Renal pelvis (tissue), 12 donors: ENCODE measurements at places on chromosomes 16 and 17. TPM values are rescaled to one million over a fixed set of nuclear protein-coding genes. Genes with fewer than 3 reads are reported as not detected.

The KRT33B gene
- not detected for polyA plus RNA-seq

The MYCBPAP gene
- polyA plus RNA-seq = 2.3 TPM

The KRT32 gene
- polyA plus RNA-seq = not detected

DNA sequence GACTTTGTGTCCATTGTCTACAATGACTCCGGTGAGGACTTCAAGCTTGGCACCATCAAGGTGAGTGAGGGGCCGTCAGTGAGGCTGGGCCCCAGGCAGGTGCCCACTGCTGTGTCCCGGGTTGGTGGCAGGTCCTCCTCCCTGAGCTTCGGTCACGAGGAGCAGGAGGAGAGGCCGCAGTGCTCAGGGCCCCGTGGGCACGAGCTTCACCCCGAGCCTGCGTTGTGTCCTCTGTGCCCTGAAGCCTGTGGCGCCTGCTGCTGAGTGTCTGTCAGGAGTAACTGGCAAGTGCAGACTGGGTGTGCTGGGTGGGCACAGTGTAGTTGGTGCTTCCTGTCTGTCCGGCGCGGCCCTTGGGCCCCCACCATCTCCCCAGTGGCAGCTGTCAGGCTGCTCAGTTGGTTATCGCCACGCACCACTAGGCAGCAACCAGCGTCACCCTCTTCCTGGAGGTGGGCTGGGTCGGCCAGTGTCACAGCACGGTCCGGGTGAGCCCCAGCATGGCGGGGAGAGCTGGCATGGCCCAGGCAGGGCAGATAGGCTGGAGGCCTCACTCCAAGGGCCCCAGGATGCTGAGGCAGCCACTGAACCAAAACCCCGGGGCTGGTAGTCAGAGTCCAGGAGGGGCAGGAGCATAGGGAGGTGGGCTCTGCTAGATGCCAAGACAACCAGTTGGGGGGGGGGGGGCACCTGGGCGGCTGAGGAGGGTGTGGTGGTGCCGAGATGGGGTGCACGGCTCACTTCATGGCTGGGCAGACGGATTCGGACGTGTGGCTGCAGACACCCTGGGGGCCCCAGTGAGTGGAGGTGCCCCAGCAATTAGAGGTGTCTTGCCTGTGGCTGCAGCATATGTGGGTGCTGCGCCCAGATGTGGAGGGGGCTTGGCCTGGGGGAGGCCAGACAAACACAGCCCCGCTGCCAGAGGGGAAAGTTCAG, 39.3 kb downstream of the TSC2 start:
- DNase-seq = no peak

- no peak for DNase-seq
These were observed 8.6 kb downstream of the GNA13 start for GRCh38 chr17:65047941-65048340.

GRCh38 chr17:7439462-7440112, at the start of gene FGF11:
TSS of gene FGF11 (plus strand) at chr17:7439512. CDS start at chr17:7439621, 109 bp downstream.
- no peak for DNase-seq

- no peak for DNase-seq
These were observed 26.0 kb downstream of the KLHDC4 start for GRCh38 chr16:87739801-87740200.

DNA sequence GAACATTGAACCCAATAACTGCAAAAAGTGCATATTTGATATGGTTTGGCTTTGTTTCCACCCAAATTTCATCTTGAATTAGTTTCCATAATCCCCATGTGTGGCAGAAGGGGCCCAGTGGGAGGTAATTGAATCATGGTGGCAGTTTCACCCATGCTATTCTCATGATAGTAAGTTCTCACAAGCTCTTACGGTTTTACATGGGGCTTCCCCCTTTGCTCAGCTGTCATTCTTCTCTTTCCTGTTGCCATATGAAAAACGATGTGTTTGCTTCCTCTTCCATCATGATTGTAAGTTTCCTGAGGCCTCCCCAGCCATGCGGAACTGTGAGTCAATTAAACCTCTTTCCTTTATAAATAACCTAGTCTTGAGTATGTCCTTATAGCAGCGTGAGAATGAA, 127.6 kb downstream of the CHD9NB start:
- no peak for DNase-seq

DNA sequence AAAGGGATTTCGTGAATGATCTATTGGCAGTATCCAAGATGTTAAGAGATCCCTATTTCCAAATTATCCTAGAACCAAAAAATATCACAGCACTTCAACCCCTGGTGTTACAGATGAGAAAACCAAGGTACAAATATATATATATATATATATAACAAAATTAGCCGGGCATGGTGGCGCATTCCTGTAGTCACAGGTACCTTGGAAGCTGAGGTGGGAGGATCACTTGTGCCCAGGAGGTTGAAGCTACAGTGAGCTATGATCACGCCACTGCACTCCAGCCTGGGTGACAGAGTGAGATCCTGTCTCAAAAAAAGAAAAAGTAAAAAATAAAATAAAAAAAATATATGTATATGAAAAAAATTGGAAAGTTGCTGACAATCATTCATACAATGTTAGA, 637 bp upstream of the CLN3 start:
- DNase-seq = no peak

- DNase-seq = no peak
These were observed 169.2 kb downstream of the HAPSTR1 start for GRCh38 chr16:9260666-9261065.

DNA sequence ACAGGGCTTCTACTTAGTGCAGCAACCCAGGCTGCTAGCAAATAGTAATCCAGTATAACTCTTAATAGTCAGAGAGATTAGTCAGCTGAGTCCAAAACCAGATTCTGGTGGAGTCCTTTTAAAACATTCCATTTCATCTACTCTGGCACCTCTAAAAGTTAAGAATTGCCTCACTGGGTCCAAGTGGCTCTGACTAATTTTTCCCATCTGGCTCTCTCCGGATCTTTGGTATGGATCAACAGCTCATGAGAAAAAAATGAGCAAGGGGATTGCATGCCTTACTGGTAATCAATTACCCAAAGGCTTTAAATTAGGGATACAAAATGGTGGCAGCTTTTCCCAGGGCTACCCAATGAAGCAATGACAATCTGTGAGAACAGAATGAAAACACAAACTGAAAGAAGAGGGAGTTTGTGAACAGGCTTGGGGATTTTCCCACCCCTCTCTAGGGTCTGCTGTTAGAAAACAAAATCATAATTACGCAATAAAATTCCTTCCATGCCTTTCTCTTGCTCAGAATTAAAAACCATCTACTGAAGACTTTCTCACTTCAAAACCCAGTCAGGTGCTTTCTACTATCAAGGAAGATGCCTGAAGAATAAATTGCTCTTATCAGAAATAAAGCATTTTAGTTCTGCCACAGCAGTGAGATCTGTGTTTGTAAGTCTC, 84.6 kb upstream of the PMFBP1 start:
- DNase-seq = no peak

DNA sequence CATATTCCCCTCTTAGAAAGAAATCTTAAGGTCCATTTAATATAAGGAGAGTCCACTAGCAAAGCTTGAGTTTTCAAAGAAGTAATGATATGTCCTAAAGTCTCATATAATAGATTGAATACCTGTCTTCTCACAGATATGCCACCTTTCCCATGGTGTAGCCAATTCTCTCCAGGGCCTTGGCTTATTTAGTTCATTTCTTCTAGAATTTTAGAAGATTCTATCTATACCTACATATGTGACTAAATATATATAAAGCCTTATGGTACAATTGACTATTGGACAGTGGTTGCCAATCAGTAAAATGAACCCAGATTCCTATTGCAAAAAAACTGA, 370.7 kb upstream of the MAF start:
- no peak for DNase-seq

DNA sequence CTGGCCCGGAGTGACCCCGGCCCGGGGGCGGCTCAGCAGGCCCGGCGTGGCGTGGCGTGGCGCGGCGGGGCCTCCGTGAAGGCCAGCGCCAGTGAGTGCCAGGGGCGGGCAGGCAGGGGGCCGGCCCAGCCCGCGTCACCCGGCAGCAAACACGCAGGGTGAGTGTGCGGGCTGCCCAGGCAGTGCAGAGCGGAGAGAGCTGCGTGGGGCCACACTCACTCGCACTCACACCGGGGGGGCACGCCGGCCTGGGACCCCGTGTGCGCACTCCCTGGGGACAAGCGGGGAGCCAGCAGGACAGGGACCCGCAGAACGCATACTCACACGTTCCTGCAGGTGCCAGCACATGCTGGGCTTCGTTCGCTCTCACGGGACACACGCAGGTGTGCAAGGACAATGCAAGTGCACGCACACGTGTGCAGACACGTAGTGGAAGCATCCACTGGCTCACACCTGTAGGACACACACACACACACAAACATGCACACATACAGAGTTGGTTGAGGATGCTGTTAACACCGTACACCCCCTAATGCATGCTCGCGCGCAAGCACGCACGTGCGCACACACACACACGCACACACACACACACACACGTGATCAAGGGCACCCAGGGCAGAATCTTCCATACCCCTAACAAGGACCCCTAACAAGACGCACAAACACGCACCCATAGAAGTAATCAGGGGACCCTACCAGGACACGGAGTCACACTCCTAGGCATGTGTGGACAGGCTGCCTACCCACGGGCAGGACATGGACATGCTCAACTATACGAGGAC, 7.7 kb downstream of the USP6 start:
- DNase-seq = no peak

DNA sequence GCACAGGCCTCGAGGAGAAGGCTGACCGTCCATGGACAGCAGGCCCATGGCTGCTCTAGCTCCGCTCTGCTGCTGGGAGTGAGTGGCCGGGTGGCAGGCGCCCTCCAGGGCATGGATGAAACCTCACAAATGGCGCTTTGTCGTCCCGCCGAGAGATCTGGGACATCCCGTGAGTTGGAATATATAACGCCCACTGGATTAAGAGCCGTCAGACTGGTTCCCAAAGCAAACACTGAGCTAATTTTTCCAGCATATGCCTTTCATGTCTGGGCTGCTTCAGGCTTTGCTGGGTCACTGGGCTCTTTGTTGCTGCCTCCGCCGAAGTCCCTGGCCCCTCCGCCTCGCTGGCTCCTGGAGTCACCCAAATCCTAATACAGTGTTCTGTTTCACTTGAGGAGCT, 266.3 kb downstream of the FOXL1 start:
- no peak for DNase-seq

- no peak for DNase-seq
These were observed 172.5 kb downstream of the CCDC182 start for GRCh38 chr17:57572600-57572999.

GRCh38 chr16:89491974-89492687, 1.8 kb upstream of the ANKRD11 start:
- DNase-seq = no peak
